ENCODE measurements at places on chromosomes 1 and 21.

DNA sequence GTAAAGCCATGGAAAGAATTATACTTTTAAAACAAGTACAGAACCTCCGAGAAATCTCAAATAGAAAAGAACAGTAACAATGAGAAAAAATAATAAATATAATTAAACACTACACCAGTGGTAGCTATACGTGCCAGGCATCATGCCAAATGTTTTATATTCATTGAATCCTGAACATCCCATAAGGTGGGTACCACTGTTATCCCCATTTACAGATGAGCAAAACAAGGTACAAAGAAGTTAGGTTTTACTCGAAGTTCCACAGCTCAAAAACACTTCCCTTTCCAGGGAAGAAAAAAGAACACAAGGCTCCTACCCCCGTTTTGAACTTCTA is 33.4 kb downstream of the JAK1 start:
- DNase-seq, result no peak

GRCh38 chr21:18369115-18369514 is 34.5 kb downstream of the TMPRSS15 start:
- no peak for DNase-seq

DNA sequence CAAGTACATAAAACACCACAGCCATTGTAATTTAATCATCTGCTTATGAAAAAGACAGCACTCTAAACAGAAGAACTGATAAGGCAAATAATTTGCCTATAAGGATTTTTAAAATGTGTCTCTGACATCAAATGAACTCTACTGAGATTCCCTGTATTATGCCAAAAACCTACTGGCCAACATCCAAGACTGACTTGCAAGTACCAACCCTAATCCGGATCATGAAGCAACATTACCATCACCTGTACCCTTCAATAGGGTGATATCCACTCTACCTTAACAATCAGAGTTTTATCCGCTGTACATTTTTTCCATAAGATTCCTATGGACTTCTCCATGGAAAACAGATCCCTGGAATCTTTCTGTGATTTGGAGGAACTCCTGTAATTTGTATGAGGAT is 4.6 kb downstream of the RGS7 start:
- no peak for DNase-seq

GRCh38 chr1:192807211-192808162 is 1.4 kb upstream of the RGS2 start:
- no peak for DNase-seq

DNA sequence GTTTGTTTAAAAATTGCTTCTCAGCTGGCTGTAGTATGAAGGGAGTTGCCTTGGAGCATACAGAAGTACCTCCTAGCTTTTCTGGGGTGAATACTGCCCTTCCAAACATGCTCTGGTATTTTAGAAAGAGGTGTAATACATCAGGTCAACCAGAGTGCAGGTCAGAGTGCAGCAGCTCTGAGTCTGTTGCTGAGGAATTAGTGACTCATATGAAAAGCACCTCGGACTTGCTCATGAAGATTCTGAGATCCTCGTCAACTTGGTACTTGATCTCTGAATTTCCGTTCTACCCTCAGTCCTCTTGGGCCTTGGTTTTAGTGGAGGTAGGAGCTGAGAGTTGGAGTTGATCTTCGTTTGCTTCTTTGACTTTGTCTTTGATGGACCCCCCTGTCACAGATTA is 67.3 kb downstream of the NOS1AP start:
- no peak for DNase-seq

GRCh38 chr1:168640836-168641235 is 64.4 kb downstream of the XCL1 start:
- no peak for DNase-seq

DNA sequence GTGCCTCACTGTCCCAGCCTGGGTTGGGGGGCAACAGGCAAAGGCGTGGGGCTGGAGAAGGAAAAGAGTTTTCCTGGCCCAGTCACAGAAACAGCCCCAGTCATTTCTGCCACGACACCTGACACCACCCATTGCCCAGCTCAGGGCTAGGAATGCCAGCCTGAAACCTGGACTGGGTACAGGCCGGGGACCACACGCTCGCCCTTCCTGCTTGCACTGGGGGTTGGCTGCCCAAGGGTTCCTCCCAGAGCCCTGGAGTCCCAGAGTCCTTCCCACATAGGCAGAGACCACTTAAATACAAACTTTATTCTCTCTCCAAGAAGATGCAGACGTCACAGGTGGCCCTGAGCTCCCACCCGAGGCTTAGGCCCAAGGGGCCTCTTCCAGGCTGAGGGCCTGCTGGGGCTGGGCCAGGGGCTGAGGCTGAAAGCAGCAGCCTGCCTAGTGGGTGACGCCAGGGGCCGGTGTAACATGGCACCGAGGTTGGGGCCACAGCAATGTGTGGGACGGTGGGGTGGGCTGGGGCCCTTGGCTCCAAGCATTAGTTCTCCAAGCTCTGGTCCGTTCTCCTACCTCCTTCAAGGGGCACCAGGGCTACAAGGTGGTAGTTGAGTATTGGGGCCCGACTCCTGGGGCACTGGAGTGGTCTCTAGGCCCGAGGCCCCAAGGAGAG is 1.6 kb downstream of the TMEM52 start:
- no peak for DNase-seq

DNA sequence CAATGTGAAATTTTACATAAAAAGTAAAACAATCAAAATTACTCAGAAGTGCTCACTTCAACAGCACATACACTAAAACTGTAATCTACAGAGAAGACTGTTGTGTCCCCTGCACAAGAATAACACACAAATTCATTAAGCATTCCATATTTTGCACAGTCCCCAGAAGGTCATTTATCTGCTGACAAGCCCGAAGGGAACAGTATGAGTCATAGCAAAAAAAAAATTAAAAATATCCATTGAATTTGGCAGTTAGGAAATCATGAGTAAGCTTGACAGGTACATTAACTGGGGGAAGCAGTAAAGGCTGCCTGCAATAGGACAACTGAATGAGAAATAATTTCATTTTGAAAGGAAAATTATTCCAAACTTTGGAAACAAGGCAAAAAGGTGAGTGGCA is 3.3 kb upstream of the CACYBP start:
- DNase-seq, result no peak

- DNase-seq, result no peak
Measured at GRCh38 chr1:82848043-82848442, 1047.3 kb downstream of the ADGRL2 start.

- no peak for DNase-seq
Measured at GRCh38 chr21:35457097-35457804, 408.1 kb upstream of the RUNX1 start.

- DNase-seq, result no peak
Measured at GRCh38 chr21:38499296-38499695, 1.0 kb upstream of the ERG start.

GRCh38 chr21:25580912-25581260 is 26.4 kb downstream of the MRPL39 start:
- DNase-seq, result no peak

GRCh38 chr1:189103956-189104355 is 1373.7 kb downstream of the BRINP3 start:
- no peak for DNase-seq

- no peak for DNase-seq
Measured at GRCh38 chr1:231040800-231041718, 1.0 kb upstream of the FAM89A start.

DNA sequence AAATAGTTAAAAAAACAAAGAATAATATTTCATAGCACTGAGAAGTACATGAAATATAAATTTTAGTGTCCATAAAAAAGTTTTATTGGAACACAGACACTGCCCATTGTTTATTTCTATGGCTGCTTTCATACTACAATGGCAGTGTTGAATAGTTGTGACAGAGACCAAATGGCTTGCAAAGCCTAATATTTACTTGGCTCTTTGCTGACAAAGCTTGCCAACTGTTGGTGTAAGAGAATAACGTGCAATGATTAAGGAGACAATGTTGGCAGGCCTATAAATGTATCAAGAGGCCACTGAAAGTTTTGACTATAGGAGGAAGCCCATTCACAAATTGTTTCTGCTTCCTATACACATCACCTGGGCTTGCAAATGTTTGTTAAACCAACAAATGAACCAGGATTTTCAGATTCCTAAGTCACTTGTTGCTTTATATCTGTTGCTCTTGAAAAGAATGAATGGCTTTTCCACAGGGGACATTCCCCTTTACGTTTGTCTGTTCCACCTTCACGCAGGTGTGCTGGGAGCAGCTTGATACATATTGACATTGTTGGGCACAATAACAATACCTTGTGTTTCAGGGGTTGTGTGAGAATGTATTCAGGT is 5.5 kb upstream of the ST6GALNAC3 start:
- no peak for DNase-seq

DNA sequence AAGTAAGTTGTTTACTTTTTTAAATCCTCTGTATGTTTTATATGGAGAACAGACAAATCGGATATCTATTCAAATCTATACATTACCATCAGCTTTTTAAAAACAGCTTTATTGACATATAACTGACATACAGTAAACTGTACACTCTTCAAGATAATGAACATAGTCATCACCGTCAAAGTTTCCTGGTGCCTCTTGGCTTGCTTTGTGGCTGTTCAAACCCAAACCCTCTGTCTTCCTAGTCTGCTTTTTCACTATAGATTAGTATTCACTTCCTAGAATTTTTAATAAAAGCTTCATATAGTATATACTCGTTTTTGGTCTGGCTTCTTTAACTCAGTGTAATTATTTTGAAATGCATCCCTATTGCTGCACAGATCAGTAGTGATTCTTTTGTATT is 56.4 kb upstream of the TPTE start:
- no peak for DNase-seq

GRCh38 chr1:219657186-219657585 is 44.3 kb upstream of the ZC3H11B start:
- DNase-seq, result no peak

DNA sequence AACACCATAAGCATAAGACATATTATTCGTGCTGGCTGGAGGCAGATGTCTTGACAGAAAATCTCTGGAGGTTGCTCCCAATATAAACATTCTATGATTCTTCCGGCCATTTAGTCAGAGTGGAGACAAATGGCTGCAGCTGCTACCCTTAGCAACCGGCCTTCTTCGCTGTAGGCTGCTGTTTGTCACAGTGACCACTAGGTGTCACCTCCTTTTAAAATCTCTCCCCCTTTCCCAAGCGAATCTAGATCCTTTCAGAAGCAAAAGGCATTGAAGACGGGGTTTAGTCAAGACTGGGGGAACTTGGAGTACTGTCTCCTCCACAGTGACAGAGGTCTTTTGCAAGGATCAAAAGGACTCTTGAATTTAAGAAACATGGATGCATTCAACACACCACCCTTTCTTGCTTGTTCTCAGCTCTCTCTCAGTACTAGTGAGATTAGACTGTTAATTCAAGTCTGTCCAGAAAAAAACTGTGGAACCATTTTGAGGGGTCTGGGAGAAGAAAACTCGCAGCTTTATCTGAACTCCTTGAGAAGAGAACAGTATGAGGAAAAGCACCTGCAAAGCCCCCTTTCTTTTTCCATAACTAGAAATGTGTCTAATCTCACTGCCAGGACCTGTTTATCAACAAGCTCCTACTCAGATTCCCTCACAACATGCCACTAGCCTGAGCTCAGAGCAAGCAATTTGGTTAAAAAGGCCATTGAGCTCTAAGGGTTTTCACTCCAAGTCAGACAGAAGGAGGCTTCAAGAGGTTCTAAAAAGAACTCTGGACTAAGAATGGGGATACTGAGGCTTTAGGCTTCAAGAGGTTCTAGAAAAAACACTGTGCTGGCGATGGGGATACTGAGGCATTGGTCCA is 408.3 kb upstream of the PLXNA2 start:
- peak; percentile 0 for DNase-seq

- DNase-seq, result no peak
Measured at GRCh38 chr1:38724160-38725131, 135.1 kb downstream of the RRAGC start.

DNA sequence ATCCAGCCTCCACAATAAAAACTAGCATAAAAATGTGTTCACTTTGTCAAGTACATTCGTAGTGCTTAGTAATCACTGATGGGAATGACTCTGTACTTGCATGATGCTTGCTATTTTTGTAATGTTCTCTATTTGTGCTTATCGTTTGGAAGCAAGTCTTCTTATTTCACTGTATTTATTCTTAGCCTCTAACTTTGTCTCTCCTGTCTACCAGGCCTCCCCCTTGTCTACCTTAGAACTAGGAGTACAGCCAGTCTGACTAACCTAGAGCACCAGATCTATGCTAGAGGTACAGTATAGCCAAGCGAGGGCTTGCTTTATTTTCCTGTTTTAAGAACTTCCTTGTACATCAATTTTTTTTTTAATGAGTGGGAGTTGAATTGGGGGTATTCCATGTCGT is 108.2 kb downstream of the VPS13D start:
- no peak for DNase-seq

DNA sequence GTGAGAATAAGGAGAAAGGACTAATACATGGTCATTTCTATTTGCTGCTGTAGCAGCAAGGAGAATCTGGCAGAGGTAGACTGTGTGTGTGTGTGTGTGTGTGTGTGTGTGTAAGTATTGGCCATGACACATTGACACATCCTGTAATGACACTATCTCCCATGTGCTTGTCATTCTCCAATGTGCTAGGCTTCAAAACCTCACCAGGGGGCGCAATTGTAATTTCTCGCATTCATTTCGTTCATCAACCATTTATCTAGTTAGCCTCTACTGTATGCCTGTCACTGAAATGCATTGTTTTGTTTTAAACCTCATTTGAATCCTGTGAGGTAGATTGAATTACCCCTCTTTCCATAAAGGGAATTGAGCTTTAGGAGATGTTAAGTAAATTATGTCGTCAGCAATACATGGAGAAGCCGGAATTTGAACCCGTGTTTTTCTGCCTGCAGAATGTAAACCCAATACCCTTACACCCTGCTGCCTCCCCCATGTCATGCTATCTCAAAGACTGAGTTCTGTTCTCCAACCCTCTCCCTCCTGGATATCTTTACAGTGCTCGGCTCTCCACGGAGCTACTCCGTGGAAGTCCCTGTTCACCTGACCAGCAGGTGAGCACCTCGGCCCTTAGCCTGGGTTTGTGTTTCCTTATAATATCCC is 100.8 kb downstream of the UCK2 start:
- DNase-seq, result no peak

All from activated CD4-positive, alpha-beta T cell treated with anti-CD3 and anti-CD28 coated beads, Interleukin-2, amount 50 U/mL, for 24 hours (primary cell).